ENCODE measurements at places on chromosomes 1 and 21.

GRCh38 chr1:224675590-224675989 is 59.5 kb downstream of the CNIH3 start:
- DNase-seq = no peak

- DNase-seq = no peak
These were observed 6.1 kb upstream of the SAMD11 start for GRCh38 chr1:917466-918091.

DNA sequence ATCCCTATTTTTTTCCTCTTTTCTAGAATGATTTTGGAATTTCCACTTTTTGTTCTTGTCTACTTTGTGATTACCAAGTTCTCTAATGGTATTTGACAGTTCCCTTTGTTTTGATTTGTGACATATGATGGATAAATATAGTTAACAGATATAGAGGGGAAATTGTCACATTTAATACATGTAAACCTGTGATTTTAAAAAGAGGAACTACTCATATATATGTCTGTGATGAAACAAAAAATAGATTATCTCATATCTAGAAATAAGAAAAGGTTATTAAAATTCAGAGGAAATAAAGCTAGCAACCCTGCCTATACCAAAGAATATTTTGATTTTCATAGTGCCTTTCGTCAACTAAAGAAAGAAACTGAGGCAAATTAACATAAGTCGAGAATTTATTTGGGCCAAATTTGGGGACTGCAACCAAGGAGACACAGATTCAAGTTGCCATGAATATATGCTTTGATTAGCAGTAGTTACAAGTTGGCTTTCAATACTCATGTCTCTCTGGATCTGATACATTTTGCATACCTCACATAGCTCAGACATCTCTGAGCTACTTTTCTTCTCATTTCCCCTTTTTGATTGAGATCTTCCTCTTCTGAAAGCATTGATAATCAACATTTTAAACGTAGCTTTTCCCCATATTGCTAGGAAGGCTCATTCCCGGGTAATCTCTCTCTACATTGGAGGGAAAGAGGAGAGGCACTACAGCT is 15.6 kb upstream of the C21orf91 start:
- no peak for DNase-seq

DNA sequence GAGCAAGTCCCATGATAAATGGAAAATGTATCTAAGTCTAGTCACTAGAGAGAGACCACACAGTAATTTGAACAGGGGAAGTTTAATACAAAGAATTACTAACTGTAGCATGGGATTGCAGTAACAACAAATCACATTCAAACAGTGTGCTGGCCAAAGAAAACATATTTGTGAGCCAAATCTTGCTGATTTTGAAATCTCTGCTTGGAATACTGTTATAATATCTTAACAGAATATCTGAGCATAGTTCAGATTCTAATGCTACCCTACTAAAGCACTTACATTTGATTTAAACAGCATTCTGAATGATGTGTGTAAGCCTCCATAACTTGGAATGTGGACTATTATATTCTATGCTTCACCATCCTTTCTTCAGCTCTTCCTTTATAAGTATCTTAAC is 270.0 kb upstream of the BRINP3 start:
- no peak for DNase-seq

DNA sequence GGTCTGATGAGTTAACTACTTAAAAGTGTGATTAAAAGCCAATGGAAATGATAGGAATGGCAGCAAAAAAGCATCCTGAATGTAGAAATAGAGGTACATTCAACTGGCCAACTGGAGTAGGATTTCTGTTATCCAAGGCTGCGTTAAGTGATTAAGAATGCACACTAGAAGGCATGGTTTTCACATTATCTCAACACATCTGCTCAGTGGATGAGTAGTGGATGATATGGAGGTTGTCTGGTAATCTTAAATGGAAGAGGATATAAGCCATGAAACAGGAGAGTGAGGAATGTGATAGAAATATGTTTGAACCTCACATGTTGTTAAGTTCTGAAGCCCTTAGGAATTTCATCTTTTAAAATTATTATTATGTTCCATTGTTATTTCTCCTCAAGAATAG is 839.9 kb downstream of the USP25 start:
- DNase-seq = no peak

GRCh38 chr1:199786695-199787094 is 240.8 kb upstream of the NR5A2 start:
- DNase-seq = no peak

DNA sequence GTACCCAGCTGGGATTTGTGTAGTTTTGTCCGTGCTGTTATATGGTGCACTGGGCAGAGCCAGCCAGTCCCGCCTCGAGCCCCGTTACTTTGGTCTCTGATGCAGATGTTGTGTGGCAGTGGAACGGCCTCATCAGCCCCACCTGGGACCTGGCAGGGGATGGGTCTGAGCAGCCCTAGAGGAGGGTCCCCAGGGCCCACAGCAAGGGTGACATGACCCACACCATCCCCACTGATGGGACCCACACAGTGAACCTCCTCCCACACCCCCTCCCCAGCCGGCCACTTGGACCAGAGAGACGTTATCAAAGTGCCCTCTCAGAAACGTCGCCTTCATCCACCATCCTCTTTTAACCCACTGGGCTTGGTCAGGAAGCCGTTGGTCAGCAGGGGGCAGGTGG is 42.0 kb upstream of the PCBP3 start:
- DNase-seq = no peak

DNA sequence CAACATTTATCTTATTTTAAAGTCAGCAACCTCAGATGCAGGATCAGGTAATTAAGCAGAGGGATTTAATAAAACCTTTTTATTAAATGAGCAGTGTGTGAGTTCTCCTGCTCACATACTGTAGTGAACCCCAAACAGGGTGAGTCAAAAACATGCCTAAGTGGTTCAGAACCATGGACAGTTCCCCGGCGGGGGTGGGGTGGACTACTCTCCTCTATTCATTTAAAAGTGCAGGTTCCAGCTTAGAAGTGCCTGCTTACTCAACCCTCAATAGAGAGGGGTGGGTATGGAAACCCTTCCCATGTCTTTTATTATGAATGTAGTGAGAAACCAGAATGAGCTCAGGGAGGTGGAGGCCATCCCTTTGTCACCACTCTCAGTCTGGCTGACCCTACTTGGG is 397.9 kb downstream of the HHAT start:
- no peak for DNase-seq

- no peak for DNase-seq
These were observed 272.2 kb downstream of the TNR start for GRCh38 chr1:175471039-175471800.

DNA sequence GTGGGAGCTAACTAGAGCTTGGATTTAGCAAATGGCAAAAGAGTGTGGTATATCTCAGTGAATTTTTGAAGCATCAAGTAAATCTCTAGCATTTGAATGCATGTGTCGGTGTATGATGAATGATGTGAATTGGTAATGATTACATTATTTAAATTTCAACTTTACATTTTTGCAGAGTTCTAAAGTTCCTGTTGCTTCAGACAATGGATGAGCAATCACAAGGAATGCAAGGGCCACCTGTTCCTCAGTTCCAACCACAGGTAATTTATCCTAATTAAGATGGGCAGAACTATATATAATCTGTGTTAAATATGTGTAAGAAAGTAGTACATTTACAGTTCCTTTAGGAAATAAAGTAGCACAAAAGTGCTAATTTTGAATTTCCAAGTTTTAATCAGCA is 75.6 kb downstream of the NEK7 start:
- DNase-seq = no peak

GRCh38 chr1:29540801-29541357 is 304.6 kb downstream of the PTPRU start:
- no peak for DNase-seq

DNA sequence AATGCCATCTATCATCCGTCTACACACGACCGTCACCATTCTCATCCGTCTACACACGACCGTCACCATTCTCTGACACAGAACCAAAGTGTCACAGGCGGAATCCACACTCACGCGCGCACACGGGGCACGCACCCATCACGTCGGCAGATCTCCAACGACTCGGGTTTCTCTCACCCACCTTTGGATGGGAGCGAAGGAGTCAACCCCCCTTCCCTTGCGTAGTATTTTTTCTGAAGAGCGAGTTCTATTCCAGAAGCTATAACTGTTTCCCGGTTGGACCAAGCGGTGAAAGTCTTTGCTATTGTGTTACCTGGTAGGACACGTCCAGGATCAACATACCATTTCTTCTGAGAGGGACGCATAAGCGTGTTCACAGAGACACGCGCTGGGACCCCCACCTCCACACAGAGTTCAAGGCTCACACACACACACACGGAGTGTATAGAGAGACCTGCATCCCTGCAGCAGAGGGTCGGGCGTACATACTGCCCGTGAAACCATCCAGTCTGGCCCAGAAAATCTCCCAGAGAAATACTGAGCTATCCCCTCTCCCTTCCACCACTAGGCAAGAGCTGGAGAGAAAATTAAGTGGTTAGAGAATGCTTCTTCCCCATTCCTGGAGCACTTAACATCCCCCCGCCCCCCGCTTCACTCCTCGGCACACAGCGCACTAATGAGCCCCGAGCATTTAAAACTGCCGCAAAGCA is 741 bp downstream of the DUSP10 start:
- DNase-seq = peak; percentile 54

DNA sequence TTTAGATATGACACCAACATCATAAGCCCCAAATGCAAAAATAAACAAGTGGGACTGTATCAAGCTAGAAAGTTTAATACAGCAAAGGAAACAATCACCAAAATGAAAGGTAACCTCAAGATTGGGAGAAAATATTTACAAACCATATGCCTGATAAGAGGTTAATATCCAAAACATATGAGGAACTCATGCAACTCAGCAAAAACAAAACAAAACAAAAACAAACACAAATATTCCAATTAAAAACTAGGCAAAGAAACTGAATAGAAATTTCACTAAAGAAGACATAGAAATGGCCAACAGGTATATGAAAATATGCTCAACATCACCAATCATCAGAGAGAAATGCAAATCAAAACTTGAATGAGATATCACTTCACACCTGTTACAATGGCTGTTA is 116.5 kb upstream of the ATP1B1 start:
- no peak for DNase-seq

DNA sequence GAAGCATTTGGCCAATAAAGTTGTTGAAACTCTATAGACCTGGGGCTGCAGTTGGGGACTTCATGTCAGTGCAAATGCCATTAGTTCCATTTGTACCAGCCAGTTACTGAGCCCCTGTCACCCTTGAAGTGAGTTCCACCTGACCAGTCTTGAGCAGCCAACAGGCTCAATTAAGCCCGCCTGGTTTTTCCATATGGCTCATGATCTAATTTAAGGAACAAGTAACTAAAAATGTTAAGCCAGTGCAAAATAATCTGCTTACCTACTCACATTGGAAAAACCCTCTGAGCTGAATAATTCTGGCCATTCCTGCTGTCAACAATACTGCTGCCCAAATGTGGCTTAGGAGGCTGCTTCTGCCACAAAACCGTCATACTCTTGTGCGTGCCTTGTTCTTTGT is 21.6 kb downstream of the NSUN4 start:
- DNase-seq = no peak

DNA sequence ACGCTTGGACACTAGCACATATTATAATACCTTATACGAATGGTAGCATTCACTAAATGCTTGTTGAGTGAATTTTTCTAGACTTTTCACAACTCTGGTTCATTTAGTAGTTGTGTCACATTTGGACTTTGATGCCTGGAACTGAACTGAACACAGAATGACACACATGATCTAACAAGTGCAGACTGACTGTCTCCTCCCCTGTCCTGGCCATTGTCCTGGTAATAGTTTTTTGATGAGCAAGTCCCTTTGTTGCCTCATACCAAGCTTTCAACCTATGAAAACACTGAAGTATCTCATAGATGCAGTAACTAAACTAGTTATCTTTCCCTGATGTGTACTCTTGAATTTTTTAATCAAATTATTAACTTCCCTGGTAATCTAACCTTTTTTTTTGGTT is 66.4 kb downstream of the LRRC8D start:
- no peak for DNase-seq

DNA sequence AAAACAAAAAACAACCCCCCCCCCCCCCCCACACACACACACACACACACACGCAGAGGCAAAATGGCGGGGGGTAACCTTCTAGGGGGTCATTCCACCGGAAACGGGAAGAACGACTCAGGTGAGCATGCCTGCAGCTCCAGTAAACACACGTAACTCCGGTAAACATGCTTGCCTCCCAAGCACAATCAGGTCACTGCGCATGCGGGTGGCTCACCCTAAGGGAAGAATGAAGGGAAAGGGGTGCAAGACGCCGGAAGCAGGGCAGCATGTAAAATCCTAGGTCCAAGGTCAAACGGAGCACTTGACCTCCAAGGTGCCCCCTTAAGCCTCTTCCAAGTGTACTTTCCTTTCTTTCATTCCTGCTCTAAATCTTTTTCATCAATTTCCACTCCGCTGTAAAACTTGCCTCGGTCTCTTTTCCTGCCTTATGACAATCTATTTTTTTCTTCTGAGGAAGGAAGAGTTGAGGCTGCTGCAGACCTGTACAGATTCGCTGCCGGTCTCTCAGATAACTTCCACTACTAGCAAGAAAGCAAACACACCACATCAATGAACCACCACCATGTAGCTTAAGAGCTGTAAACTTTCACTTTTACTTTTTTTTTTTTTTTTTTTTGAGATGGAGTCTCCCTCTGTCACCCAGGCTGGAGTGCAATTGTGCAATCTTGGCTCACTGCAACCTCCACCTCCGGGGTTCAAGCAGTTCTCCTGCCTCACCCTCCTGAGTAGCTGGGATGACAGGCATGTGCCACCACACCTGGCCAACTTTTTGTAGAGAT is 21.0 kb upstream of the CBR3 start:
- DNase-seq = no peak

- DNase-seq = no peak
These were observed 22.7 kb downstream of the NDUFS5 start for GRCh38 chr1:39048745-39049370.

GRCh38 chr1:200355801-200356200 is 54.0 kb downstream of the ZNF281 start:
- no peak for DNase-seq

DNA sequence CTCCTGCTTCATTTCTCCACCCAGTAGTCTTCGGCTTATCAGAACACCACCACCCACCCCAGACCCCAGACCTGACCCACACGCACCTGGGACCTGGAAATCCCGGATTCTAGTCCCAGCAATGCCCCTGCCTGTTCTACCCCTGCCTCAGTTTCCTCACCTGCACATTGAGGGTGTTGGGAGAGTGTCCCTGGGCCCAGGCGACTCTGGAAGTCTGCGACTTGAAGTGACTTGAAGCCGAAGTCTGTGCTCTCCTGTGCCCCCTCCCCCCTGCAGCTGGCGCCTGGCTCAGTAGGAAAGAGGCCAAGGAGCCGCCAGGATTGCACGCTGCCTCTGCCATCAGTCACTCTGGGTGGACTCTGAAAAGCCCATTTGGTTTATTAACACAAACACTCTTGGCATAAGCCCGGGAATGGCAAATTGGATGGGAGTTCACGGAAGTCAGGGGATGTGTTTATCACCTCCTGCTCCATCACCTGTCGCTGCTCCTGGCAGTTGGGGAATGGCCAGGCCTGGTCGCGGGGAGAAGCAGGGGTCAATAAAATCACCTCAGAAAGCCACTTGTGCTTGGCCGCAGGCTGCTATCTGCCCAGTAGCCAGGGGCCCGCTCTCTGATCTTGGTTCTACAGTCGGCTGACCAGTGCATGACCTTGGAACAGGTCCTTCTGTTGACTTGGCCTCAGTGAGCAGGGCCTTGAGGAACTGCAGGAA is 132.7 kb downstream of the ACTL8 start:
- DNase-seq = no peak
